ENCODE measurements at places on chromosomes 2 and 18.

- DNase-seq: no peak
Measured at GRCh38 chr2:36392571-36393255, 37.1 kb downstream of the CRIM1 start.

- no peak for DNase-seq
Measured at GRCh38 chr2:71895320-71896161, 252.1 kb downstream of the CYP26B1 start.

- DNase-seq: no peak
Measured at GRCh38 chr18:79975043-79975442, 10.6 kb downstream of the HSBP1L1 start.

GRCh38 chr2:65256054-65256453 is 28.4 kb downstream of the ACTR2 start:
- DNase-seq: no peak

- DNase-seq: no peak
Measured at GRCh38 chr2:44212302-44212701, 43.6 kb downstream of the PPM1B start.

- DNase-seq: no peak
Measured at GRCh38 chr2:1306014-1306686, 107.1 kb upstream of the TPO start.

All from activated naive CD4-positive, alpha-beta T cell (primary cell).